ENCODE measurements at places on chromosomes 6 and 20.
A peak's percentile ranks its signal among the peaks of the same experiment; 100 is the strongest.

- DNase-seq: peak; percentile 15
These were observed at the start of gene SCUBE3 for GRCh38 chr6:35213824-35214756. Gene SCUBE3 (plus strand): TSS chr6:35213956. CDS start chr6:35214419, 463 bp downstream.

- DNase-seq: no peak
These were observed 69.6 kb downstream of the POPDC3 start for GRCh38 chr6:105109955-105110895.

GRCh38 chr6:101178748-101179147 is 214.8 kb upstream of the GRIK2 start:
- no peak for DNase-seq

- no peak for DNase-seq
These were observed 7.6 kb downstream of the ENPP4 start for GRCh38 chr6:46137387-46137786.

- no peak for DNase-seq
These were observed 23.2 kb downstream of the FAM50B start for GRCh38 chr6:3872370-3872854.

GRCh38 chr6:70222439-70222749 is 80.5 kb downstream of the COL9A1 start:
- DNase-seq: no peak

DNA sequence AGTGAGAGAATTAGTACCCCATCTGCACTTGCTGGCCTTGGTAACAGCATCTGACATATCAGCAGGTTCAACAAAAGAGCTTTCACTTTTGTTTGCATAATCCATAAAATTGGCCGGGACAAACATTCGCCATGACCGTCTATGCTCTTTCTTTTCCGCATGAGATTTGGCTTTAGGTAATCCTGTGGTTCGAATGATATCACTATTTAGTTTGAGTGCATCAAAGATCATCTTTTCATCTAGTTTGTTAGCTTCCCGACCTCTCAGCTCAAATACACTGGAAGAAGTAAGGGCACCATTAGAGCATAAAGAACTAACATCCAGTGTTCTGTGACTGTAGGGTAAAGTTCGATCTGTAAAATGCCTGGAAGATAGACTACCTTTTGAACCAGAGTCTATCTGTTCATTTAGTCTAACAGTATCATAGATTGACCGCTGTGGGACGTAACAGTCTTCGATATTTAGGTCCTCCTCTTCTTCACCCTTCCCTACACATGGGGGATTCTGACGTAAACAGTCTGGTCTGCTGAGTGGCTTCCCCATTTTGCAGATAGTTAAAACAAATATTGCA is 101.6 kb downstream of the DST start:
- DNase-seq: no peak

DNA sequence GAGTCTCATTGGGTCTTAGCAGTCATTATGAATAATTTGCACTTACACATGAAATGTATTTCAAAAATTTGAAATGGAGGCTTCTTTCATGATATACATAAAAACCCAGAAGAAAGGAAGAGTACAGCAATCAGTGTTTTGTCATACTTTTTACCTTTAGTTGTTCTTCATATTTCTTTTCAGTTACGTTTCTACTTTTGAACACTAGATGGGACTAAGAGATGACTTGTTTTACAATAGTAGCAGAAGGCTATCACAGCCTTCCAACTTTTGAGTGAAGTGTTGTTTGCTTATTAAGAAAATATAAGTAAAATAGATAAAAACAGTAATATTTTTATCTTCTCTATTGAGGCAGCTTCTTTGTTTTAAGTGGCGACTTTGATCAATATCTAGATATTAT is 58.1 kb downstream of the L3MBTL3 start:
- no peak for DNase-seq

GRCh38 chr6:135311446-135312200 is 130.5 kb downstream of the MYB start:
- DNase-seq: no peak

GRCh38 chr20:25399037-25399430 is 8.4 kb upstream of the ABHD12 start:
- DNase-seq: no peak

DNA sequence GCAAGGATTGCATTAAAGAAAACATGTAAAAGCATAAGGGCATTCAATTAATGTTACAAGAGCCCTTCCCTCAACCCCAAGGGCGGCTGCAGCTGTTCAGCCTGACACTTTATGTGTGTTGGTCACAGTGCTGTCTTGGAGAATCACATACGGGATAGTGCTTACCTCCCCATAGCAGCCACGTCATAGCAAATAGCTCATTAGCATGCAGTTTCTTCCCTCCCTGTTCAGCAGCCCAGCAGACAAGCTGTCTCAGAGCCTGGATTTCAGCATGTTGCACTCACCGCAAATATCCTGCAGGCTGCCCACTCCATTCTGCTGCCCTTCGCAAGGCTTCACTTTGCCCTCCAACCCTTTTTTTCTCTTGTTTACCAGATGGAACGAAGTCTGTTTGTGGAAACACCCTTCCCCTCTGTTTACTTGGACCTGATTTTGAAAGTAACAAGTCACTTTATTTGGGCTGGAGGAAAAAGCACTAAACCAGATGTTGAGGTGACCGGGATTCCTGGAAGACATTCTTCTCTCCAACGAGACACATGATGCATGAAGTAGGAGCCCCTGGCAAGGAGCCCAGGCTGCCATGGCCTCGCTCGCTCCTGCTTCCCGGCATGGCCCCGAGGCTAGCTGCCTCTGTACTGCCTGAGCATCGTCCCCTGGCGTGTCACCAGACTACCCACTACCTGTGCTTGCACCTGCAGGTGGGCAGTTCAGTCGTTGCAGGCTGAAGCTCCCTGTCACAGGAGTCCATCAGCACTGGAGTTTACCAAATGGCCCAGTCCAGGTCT is 151.6 kb upstream of the GMDS start:
- DNase-seq: no peak

DNA sequence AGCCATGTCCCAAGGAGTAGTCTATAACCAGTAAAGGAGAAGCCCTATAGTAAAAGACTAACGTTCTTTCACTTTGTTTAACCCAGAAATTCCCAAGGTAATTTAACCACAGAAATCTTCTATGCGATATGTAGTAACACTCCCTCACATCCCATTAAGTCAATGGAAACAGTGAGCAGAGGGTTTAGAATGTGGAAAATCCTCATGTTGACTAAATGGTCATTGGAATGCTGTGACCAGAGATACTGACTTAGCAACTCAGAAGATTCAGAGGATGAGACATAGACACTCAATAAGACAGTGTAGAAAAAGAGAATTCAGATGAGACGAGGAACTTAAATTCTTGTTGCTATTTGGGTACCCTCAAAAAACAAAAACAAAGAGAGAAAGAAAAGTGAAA is 562.2 kb upstream of the NOX3 start:
- no peak for DNase-seq

DNA sequence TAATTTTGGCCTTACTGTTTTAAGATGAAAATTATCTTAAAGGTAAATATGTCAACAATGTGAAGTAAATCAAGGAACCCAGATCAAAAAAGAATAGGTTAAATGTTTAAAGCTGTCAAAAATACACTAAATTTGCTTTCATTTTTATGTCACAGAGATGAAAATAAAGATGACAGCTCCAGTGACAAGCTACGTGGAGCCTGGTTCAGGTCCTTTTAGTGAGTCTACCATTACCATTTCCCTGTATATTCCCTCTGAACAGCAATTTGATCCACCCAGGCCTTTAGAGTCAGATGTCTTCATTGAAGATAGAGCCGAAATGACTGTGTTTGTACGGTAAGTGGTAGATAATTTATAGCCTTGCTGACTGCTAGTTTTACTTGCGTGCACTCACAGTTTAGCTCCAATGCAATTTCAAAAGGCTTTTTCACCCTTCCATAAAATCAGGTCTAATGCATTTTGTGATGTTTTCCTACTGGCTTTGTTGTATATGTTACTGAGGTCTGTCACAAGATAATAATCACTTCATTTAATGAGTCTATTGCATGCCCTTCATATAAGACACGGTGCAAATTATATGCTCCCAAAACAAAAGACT is 1.9 kb downstream of the HEBP2 start:
- no peak for DNase-seq

- DNase-seq: no peak
These were observed 103.8 kb upstream of the BEND6 start for GRCh38 chr6:56851074-56851473.

- no peak for DNase-seq
These were observed 2.5 kb downstream of the CCR6 start for GRCh38 chr6:167125410-167125809.

- DNase-seq: no peak
These were observed 316.2 kb downstream of the KIF16B start for GRCh38 chr20:16257021-16257420.

- DNase-seq: no peak
These were observed 10.1 kb downstream of the ROMO1 start for GRCh38 chr20:35709259-35709658.

DNA sequence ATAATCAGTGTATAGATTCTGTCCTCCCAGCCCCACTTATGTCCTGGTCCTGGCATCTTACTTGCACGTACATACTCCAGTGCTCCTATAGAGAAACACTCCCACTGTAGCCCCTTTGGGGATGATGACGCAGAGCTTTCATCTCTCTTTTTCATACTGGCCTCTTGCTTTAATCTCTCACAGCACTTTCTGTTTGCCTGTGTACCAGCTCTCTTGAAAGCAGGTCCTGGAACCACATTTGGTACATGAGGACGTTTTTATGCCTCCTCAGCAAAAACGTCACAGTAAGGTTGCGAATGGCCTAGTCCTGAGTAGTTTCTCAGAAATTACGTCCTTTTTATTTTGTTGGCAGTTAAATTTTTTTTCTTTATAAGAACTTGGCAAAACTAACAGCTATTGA is 10.8 kb downstream of the L3MBTL3 start:
- no peak for DNase-seq

- DNase-seq: no peak
These were observed 218.2 kb downstream of the BMP7 start for GRCh38 chr20:57048027-57048869.

DNA sequence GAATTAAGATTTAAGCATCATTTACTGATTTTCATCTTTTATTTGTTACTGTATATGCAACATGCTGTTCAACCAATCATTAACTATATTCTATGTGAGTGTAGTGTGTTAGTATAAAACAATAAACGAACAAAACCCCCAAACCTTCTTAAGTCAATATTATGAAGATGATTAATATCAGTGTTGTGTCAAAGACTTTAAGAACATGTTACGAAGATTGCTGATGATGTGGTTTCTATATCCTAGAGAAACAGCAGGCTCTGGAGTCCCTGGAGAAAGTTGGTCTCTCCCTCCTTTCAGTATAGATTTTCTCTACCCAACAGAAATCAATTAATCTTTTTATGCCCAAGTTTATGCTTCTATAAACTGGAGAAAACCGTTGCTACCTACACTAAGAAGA is 393.8 kb upstream of the HSF2 start:
- DNase-seq: no peak

DNA sequence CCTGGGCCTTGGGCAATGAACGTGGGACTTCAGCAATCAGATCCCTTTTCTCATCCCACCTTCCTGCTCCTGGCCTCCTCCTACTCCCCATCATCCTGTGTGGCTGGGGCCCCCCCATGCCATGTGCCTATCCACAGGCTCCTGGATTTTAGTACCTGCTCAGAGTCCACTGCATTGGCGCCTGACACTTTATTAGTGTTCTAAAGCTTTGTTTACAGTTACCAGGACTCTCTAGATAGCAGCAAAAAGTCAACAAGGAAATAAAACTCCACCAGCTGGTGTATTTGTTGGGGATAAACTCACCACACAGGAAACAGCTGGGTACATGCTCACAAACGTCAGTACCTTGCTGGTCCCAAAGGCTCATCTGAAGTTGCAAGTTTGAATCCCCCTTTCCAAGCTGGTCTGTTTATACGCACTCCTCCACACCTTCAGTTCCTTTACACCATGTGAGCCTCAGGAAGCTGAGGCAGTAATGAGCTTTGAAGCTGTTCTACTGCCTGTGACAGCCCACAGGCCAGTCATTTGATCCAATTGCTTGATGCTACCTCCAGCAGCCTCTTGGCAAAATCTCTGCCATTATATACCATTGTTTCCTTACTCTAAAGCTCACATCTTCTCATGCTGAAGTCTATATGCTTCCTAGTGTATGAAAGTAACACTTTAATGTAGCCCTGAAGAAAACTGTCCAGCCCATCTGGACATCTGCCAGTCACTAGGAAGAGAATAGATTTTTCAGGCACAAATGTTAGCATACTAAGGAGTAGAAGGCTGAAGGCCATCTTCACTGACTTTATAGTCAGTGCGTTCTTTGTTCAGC is 76.6 kb downstream of the ANKEF1 start:
- no peak for DNase-seq

- no peak for DNase-seq
These were observed 626.1 kb upstream of the ID4 start for GRCh38 chr6:19210849-19211590.

DNA sequence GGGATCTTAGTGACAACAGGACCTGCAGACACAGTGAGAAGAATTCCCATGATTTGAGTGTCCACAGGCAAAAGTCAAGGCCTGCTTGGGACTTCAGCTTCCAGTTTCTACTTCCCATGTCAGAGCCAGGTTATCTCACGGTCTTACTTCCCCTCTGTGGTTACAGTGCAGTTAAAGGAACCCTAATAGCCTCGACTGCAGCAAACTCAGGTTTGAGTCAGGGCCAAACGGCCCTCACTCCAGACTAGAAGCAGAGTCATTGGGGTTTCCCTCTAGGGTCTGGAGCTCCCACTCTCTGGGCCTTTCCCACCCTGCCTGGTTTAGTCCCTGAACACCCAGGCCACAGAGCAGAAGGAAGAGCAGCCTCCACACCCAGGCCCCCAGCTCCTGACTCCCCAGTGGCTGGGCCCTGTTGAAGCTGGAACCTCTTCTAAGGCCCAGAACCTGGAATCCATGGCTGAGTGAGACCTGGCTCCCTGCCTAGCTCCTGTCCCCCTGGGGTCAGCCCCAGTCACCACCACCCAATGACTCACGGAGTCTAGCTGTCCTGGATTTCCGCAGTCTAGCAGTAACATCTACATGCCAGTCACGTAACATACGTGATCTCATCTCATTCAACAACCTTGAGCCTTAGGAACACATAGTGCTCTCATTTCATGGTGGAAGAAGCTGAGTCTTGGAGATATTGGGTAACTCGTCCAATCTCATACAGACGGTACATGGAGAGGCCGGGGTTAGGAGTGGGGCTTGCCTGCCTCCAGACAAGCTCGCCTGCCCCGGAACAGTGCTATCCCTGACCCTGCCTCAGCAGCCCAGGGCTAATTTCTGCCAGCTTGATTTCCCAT is 9.2 kb upstream of the GHRH start:
- no peak for DNase-seq

- no peak for DNase-seq
These were observed 405.7 kb upstream of the CITED2 start for GRCh38 chr6:139779988-139780774.

DNA sequence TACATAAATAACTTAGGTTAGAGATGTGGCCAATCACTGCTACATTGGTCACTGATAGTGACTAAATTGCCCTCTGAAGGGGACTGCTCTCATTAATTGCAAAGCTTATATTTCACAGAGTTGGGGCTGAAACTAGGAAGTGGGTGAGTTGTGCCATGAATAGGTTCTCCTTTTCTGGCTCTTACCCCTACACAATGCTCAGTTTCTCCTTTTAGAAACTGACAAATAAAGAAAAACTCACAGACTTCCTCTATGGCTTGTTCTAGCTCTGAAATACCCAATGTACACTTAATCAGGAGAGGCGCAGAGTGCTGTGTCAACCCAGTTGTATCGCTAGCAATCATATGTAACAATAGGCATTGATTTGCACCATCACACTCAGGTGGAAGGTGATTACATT is 41.2 kb upstream of the PROKR2 start:
- no peak for DNase-seq
